ENCODE measurements at places on chromosomes 4 and X.

GRCh38 chr4:41176340-41176739, 38.0 kb downstream of the APBB2 start:
- no peak for DNase-seq

DNA sequence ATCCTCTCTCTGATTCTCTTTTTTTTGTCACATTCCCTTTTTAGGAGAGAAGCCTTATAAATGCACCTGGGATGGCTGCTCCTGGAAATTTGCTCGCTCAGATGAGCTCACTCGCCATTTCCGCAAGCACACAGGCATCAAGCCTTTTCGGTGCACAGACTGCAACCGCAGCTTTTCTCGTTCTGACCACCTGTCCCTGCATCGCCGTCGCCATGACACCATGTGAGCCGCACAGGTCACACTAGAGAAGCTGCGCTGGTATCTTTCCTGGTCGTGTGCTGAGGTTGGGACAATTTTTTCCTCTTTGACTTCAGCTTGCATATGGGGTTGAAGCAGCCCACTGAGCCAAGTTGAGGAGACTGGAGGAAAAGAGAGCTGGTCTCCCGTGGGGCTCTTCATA, 52.1 kb downstream of the KLF8 start:
- no peak for DNase-seq

- DNase-seq: no peak
Measured at GRCh38 chr4:118171381-118171780, 137.1 kb downstream of the NDST3 start.

- no peak for DNase-seq
Measured at GRCh38 chr4:48137846-48138245, 3.8 kb upstream of the TXK start.

- no peak for DNase-seq
Measured at GRCh38 chrX:11254417-11255109, 38.6 kb upstream of the AMELX start.

- DNase-seq: no peak
Measured at GRCh38 chrX:9866633-9867032, 80.4 kb downstream of the SHROOM2 start.

GRCh38 chr4:128639541-128640270, 169.8 kb upstream of the JADE1 start:
- DNase-seq: no peak

GRCh38 chrX:104270916-104271512, 16.3 kb upstream of the ESX1 start:
- no peak for DNase-seq

DNA sequence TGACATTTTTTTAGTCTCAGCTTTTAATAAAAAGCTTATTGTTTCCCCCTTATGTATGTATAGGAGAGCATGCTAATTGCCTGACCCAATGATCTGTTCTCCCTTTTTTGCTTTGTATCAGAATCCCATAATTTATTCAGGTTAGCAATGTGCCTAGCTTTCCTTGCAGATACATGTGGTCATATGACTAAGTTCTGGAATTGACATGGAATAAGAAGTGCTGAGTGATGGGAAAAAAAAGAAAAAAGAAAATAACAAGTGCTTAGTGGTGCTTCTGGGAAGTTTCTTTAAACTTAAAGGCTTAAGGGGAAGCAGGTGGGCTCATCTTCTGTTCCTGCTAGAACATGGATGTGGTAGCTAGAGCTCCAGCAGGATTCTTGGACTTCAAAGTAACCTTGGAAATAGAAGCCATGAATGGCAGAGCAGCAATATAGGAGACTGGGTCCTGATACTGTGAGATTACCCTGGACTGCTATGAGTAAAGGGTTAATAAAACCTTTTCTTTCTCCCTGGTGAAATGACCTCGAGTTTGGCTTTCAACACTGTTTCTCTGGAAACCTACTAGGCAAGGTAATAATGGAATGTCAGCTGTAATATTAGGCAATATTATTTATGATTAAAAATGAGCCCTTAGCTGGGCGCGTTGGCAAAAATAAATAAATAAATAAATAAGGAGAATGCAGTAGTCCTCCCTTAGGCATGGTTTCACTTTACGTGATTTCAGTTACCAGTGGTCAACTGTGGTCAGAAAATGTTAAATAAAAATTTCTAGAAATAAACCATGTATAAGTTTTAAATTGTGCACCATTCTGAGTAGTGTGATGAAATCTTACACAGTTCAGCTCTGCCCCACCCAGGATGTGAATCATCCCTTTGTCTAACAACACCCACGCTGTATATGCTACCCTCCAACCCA, 16.7 kb upstream of the RBM41 start:
- DNase-seq: no peak

DNA sequence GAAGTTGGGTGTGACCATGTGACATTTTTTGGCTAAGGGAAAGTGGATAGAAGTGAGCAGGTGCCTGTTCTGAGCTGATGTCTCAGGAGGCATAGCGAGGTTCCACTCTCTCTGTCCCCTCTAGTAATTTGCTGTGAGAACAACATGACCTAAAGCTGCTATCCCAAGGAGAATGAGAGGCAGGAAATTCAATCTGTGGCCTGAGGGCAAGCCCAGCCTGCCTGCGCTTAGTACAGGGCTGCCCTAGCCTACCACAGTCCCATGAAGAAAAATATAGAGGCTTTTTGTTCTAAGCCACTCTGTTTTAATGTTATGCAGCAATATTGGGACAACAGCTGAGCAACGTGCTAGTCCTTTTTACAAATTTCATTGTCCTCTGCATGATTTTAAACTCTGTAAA, 193.1 kb downstream of the LDB2 start:
- no peak for DNase-seq

- no peak for DNase-seq
Measured at GRCh38 chrX:118745570-118745969, 18.2 kb downstream of the IL13RA1 start.

DNA sequence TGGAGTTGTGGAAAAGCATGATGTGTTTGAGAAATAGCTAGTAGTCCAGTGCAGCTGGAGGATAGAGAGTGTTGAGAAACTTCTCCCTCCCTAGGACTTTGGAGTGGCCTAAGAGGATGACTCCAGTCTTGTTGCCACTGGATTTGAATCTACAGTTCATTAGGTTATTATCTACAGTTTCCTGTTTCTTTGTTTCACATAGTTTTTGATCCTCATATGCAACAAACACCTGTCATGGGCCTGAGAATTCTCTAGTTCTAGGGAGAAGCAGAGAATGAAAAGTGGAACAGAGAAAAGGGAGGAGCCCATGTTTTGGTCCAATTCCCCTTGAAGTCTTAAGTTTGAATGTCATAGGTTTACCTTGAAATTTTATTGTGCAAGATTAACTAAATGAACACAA, 73.6 kb upstream of the TBC1D9 start:
- no peak for DNase-seq

DNA sequence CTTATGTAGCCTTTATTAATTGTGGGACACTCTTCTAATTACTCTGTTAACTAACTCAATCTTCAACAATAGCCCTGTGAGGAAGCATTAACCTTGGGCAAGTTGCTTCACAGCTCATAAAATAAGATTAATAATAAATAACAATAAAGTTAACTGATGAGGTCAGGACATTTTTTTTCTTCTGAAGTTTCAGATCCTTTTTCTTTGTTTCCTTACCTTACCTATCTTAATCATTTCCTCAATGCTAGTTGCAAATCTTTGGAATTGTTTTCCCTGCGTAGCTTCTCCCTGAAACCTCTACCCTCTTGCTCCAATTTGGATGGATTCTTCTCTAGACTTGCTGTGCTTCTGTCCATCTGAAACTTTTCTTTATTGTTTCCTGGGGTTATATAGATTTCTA, 17.5 kb upstream of the PLAC8 start:
- no peak for DNase-seq

DNA sequence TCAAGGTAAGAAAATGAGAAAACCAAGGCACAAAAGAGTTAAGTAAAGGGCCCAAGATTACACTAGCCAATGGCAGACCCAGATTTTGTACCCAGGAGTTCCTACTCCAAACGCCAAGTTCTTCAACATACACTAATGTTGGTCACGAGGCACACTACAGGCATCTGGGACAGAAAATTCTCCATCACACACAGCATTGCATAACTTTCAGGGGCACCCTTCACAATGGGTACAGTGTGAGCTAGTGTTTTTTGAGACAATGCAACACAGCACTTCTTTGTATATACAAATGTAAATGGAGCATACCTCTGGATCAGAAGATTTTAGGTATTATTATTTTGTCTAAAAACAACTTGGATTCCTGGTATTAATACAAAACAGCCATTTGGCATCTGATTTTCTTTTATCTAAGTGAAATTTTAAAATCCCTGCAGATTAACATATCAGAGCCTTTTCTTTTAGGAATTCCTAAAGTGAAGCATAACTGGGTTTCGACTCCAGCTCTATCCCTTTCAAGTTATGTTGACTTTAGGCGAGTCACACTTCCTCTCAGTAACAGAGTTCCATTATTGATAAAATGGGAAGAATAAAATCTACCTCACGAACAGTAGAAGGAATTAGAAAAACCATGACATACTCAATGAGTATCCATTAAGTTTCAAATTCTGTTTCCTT, 41.1 kb downstream of the ADGRA3 start:
- no peak for DNase-seq

Data from stimulated activated CD4-positive, alpha-beta T cell treated with anti-CD3 and anti-CD28 coated beads, TNF-alpha, amount 100 ng/mL, for 4 hours (primary cell).